Activated gamma-delta T cell treated with anti-CD3 and anti-CD28 coated beads, Interleukin-2, amount 50 U/mL, for 16 hours (primary cell): ENCODE measurements at places on chromosomes 13 and 19.

DNA sequence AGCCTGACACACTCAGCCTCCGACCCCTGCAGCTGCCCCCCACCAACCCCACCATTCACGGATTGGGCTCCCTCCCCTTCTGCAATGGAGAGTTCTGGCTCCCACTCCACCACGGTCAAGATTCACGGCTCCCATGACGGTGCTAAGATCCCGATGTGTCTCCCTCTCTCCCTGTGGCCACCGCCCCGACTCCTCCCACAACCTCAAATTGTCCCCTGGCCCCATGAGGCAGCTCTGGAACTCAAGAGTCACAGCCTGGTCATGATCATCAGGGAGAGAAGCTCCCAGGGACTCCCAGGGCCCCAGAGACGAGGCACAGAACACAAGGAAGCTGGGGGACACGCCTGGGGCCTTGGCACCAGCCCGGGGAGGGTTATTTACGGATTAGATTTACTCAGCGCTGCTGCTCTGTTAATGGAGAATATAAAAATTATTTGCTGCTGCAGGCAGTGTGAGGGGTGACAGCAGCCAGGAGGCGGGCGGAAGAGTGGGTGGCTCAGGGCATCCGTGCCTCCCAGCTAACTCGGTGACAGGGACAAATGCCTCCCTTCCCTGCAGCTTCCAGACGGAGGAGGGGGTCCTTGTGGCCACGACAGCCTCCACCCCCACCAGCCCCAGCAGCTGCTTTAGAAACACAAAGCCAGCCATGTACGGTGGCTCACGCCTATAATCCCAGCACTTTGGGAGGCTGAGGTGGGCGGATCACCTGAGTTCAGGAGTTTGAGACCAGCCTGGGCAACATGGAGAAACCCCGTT lies 184.2 kb downstream of the PTPRS start:
- DNase-seq, result no peak

DNA sequence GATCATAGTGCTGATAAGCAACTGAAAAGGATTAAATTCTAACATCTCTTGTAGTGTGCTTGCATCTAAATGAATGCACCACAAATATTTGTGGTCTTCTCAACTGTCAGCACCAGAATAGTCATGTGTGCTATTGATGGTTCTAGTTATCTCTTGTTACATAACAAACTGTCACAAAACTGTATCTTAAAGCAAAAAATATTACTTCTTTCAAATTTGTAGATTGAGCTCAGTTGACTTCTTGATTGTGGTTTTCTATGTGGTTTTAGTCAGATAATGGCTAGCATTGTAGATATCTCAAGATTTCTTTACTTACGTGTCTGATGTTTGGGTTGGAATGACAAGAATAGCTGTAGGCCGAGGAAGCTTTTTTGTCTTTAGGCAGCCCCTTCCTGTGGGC lies 431.3 kb downstream of the SLITRK6 start:
- no peak for DNase-seq

DNA sequence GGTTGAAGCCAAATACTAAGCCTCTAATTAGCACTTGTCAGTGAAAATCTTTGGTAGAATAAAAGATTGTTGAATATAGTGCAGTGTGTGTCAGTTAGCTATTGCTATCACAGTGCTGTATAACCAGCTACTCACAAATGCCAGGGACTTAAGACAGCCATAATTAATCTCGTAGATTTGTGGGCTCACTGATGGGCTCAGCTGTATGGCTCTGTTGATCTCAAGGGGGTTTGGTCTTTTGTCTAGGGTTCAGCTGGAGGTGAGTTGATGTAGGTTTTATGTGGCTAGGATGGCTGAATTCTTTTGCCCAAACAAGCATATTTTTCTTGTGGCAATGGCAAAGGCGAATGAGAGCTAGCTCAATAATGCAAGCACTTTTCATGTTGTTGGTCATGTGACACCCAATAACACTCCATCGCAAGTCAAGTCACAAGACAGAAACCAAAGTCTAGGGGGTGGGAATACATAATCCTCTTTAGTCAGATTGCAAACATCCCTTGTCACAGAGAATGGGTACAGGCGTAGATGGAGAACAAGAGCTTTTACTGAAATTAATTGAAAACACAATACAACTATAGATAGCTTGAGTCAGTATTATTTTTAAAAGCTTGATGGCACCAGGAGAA lies 121.7 kb upstream of the EDNRB start:
- DNase-seq, result no peak

- no peak for DNase-seq
Measured at GRCh38 chr19:40512473-40513344, 45.9 kb downstream of the SPTBN4 start.

DNA sequence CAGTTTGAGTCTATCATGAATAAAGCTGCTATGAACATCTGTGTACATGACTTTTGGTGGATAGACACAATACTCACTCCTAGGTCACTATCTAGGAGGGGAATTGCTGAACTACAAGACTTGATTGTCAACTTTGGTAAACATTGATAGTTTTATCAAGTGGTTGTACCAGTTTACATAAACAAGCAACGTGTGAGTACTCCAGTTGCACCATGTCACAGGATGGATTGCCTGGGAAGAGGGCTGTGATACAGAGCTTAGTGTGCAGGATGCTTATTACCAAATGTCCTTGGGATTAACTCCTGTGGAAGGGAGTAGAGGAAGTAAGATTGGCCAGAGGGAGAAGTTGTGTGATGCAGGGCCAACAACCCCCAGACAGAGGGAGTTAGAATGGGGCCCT lies 37.7 kb downstream of the RAP2A start:
- DNase-seq, result no peak

GRCh38 chr19:2885736-2886135 lies 15.0 kb upstream of the ZNF57 start:
- no peak for DNase-seq
